ENCODE measurements at places on chromosomes 4 and X.

- no peak for DNase-seq
Observed at GRCh38 chr4:184666670-184667069, 17.1 kb downstream of the PRIMPOL start.

GRCh38 chr4:7147661-7148310, 44.6 kb upstream of the SORCS2 start:
- no peak for DNase-seq

- no peak for DNase-seq
Observed at GRCh38 chrX:72054779-72055489, 76.8 kb downstream of the RTL5 start.

DNA sequence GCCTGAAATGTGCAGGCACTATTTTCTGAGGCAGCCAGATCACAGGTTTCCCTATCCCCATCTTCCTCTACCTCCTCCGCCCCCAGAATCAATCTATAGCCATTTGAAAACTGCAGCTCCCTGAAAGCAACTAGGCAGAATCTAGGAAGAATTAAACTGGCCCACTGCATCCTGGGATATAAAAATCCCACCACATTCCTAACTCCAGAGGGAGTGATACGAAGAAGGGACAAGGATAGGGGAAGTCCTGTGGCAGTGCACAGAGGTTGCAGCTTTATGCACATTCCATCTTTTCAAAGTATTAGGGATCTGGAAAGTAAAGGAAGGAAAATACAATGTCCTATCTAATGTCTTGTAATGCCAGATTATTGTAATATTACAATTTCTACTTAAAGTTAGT, 18.3 kb upstream of the HERC3 start:
- no peak for DNase-seq

GRCh38 chr4:102319594-102319993, 25.7 kb downstream of the SLC39A8 start:
- DNase-seq = no peak

DNA sequence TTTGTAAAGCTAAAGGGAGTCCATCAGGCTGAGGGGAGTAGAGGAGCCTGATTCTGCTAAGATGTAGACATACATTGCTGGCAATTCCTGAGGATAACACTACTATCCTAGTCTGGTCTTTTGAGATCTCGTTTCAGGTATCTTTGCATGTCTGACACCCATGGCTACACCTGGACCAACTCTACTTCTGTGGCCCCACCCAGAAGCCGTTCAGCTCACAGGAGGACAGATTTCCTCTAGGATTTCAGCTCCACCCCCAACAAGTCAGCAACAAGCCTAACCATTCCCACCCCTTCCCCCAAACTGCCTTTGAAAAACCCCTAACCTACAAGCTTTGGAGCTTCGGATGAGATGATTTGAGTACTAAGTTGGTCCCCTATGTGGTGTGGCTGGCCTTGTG, 848.2 kb downstream of the NLGN4X start:
- DNase-seq = no peak

DNA sequence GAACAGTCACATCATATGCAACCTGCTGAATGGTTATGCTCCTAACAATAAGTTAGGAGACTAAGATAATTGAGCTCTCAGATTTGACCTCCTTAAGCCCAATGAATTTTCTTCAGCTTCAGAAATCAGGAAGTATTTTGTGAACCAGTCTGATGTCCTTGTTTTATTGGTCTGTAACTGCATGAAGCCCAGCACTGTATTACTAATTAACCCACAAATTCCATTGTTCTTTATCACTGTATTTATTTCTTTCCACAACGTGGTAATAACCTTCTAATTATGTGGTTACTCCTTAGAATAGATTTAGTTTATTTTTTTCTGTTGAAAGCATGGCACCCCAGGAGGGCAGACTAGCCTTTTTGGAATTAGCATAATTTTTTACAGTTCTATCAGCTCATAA, 3.9 kb upstream of the MFAP3L start:
- DNase-seq = no peak

GRCh38 chrX:120452131-120452530, 17.0 kb downstream of the LAMP2 start:
- no peak for DNase-seq

DNA sequence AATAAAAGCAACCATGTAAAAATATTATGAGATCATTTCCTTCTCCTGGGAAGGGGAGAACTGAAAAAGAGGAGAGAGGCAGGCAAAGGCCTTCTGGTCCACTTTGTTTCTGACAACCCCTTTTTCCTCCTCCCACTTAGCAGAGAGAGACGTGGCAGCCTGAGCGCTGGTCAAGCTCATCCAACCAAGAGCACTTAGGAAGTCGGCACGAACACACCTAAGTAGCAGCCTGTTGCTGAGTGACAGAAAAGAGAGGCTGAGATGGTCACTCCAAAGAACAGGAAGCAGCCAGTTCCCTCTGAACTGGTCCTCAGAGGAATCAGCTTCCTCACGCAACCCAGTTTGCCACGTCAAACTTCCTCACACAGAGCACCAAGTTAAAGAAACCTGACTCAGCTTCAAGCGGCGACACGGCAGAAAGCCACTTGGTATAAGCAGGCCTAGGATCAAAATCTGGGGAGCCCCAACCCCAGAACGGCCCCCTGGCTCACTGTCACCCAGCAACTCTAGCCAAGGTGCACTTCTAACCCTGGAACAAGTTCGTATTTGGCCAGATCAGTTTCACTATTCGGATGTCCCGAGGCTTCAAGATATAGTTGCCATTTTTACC, 861 bp downstream of the SEC24D start:
- peak; percentile 78 for DNase-seq

- no peak for DNase-seq
Observed at GRCh38 chrX:25034889-25035288, 19.1 kb upstream of the ARX start.

DNA sequence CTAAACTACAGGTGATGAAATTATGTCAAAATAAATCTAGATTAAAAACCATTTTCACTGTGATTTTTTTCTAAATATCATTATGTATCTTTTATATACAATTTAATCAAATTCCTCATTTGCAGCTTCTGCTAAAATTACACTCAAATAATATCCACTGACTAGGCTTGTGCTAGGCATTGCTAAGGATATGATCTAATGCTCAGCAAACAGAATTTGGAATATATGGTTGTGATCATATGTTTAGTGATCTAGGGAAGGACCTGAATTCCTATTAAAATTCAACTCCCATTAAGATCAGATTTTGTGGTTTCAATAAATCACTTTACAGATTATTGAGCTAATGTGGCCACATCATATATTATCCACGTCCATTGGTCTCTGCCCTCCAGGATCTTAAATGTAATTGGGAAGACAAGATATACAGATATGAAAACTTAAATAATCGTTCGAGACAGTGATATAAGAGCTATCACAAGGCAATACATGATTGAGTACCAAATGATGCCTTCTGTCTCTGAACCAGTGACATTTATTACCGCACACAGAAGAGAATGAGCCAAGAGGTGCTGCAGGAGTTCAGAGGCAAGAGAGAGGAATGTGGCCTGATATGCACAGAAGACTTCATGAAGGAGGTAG, 206.0 kb upstream of the RPS6KA3 start:
- no peak for DNase-seq
